Mesenteric fat pad (tissue), 1 donor: ENCODE measurements at places on chromosomes 11 and 22.

DNA sequence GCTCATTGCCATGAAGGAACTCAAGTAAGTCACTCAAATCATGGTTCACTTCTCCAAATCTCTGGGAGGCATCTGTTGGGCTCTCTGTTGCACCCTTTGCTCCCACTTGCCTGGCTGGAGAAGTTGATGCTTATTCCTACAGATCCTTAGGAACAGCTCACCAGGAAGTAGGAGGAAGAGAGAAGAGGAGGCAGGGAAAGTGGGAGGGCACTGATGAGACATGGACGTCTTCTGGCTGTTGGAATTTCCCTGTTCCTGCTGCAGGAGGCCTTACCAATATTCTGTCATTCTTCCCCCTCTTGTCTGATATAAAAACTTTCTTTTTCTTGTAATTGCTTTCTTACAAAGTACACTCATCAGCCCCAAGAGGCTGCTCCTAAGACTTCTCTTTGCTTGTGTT lies 13.6 kb downstream of the POLR2F start:
- no peak for DNase-seq

- no peak for DNase-seq
Measured at GRCh38 chr22:19756288-19757128, 4.1 kb upstream of the TBX1 start.

- no peak for DNase-seq
Measured at GRCh38 chr11:128336203-128336602, 251.2 kb downstream of the ETS1 start.

GRCh38 chr11:134267461-134267860 lies 8.7 kb upstream of the GLB1L3 start:
- DNase-seq: no peak

- peak; percentile 93 for DNase-seq
Measured at GRCh38 chr11:75554258-75555022, 7.6 kb upstream of the SERPINH1 start.
